SK-N-SH (cell line): ENCODE measurements at places on chromosomes 1 and 21. TPM values are rescaled to one million over a fixed set of nuclear protein-coding genes. Genes with fewer than 3 reads are reported as not detected.

DNA sequence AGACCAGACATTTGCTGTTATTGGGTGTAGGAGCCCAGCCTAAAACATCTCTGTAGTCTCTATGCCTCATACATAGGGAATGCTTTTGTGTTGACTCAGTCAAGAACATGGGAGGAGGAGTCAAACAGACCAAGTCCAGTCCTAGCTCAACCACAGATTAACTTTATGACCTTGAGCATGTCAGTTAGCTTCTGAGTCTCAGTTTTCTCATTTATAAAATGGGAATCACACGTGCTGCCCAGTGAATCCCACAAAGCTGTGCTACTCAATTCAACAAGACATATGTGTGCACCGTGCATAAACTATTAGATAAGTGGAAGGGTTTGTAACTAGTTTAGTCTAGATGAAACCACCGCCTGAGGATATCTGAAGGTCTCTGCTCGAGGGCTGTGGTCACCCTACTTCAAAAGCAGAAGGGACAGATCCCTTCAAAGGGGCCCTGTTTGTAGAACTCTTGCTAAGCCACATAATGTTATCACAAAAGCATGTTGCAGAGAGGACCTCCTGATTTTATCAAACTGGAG is 109.5 kb upstream of the NFIA start:
- no peak for DNase-seq

- no peak for DNase-seq
These were observed 52.7 kb upstream of the SLC25A33 start for GRCh38 chr1:9486466-9487140.

Gene S100A7
- polyA plus RNA-seq: not detected in 2 replicates

GRCh38 chr21:44994695-44995342 is 55.0 kb downstream of the SLX9 start:
- no peak for DNase-seq

DNA sequence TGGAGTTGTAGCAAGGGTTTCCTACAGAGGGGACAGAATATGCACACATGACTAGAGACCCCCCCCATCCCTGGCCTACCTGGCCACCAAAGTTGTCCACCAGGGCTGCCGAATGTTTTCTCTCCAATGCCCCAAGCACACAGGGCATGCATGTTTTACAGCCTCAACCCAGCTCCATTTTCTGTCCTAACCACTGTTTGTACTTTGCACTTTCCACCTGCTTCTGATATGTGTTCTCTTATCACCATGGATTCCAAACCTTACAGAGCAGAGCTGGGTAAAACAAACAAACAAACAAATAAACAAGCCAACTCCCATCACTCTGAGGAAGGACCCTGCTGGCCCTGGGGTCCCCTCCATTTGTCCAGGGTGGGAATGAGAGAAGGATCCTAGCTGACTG is 27.3 kb downstream of the CLIC6 start:
- DNase-seq: no peak

Gene TRIM67
- not detected in 2 replicates for polyA plus RNA-seq

GRCh38 chr1:81550753-81551152 is 250.0 kb upstream of the ADGRL2 start:
- no peak for DNase-seq

- DNase-seq: peak; percentile 12
These were observed 5.9 kb upstream of the CTRC start for GRCh38 chr1:15432324-15432723.

- DNase-seq: no peak
These were observed 682.4 kb upstream of the ADAMTS5 start for GRCh38 chr21:27649323-27649722.

GRCh38 chr1:39091845-39092645 is 65.9 kb downstream of the NDUFS5 start:
- peak; percentile 52 for DNase-seq

DNA sequence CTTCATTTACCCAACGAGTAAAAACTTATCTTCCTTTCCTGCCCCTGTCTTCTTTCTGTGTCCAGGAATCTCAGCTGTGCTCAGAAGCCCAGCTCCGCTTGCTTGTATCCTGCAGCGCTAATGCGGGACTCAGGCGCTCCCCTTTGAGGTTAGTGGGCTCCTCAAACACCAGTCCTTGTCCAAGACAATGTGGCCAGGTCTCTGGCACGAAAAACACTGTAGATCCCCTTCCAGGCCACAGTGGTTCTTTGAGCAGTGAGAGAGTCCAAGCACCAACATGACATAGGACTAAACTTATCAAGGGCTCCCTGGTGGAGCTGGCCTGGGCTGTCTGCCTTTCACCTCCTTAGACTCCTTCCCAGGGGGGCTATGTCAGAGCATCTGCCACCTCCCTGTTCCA is 53.7 kb downstream of the PLD5 start:
- DNase-seq: no peak

DNA sequence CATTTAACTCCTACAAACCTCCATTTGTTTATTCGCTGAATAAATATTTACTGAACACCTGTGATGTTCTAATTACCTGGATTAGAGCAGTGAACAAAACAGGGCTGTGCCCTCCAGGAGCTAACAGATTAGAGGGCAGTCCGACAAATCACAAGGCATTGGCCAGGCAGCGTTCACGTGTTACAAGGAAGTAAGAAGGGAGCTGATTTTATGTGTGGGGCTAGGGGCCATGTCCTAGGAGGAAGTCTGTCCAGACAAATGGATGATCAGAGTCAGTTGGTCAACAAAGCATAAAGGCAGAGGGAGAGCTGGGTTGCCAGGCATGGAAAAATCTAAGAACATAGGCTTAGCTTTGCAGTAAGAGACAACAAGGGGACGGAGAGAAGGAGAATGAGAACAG is 57.3 kb upstream of the BACE2 start:
- no peak for DNase-seq

- no peak for DNase-seq
These were observed 13.3 kb downstream of the FCRL1 start for GRCh38 chr1:157806431-157807149.

Gene RUNX3
- not detected in 2 replicates for polyA plus RNA-seq

Gene SPAG17
- polyA plus RNA-seq: not detected in 2 replicates

DNA sequence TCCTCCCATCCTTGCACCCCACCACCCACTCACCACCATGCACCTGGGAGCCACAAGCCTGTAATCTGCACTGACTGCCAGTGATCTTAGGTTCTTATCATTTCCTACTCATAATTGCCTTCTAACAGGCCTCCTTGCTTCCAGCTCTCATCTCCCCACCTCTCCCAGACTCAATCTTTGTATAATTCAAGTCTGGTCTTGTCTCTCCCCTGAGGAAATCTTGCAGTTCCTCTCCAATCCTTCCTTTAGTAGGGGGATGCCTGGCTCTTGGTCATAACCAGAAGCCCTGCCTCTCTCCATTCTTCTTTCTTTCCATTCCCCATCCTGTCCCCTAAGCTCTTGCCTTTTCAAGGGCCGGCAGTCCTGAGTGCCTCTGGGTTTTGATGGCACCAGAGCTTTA is 27.8 kb downstream of the PIGM start:
- DNase-seq: no peak

DNA sequence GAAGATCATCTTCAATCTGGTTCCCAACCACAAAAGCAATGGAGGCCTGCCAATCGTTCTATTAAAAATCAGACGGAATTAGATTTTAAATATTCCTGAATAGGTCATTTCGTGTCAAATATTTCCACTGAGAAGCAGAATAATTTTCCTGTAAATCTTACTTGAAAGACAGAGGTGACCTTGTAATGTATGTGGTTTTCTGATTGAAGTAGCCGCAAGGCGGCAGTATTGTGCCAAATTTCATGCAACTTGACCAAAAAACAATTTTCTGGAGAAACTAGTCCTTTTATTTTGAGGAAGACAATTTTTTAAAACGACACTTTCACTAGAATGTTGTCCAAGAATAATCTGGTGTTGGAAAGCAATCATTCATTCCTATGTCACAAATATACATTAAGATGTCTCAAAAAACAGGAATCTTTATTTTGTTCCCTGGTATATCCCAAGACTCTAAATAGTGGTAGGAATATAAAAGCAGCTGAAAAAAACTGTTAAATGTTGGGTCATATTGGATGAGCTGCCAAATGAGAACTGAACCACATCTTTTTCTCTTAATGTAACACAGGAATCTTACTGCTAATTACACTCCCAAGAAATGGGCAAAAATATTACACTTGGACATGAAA is 33.6 kb downstream of the SPAG17 start:
- peak; percentile 10 for DNase-seq

DNA sequence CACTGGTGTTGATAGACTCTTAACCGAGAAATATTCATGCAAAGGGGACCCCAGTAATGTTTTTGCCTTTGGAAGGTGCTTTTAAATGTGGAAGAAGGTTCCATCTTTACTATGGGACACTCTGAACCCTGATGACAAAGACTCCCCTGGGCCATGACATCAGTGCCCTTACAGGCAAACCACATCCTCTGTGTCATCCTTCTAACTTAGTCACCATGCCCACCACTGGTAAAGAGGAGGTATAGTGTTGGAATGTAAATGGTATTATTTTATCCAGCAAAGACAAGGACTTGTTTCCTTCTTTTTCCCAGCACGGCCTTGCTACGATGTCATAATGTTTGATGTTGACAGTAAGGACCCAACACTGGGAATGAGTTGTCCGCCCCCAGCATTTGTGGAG is 12.6 kb downstream of the METTL13 start:
- DNase-seq: no peak

Gene UBXN10
- not detected in 2 replicates for polyA plus RNA-seq

Gene HTR6
- 0.05 and 0.10 TPM in 2 replicates for polyA plus RNA-seq

DNA sequence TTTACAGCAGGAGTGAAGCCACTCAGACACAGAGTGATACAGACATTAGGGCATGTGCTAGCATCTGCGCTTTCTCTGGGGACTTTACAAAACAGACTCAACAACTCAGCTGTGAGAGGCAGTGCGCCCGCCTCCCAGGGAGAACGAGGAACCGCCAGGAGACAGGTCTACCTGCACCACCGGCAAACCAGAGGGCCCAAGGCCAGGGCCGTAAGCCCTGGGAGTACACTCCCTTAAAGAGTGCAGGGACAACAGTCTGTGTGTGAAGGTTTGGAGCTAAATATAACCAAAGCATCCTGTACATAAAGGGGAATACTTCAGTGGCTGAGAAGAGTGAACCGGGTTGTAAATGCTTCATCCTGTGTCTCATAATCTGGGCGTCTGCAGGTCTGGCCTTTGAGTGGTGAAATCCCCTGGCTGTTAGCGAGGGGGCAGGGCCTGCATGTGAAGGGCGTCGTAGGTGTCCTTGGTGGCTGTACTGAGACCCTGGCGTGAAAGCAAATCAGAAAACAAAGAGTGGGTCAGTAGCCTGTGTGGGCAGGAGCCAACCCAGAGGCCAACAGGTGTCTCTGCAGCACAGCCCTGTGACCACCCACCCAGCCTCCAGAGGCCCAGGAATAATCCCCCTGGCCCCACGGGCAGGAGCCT is 86.9 kb downstream of the CD247 start:
- no peak for DNase-seq

Gene LPAR3
- 0.08 and 0.11 TPM in 2 replicates for polyA plus RNA-seq

DNA sequence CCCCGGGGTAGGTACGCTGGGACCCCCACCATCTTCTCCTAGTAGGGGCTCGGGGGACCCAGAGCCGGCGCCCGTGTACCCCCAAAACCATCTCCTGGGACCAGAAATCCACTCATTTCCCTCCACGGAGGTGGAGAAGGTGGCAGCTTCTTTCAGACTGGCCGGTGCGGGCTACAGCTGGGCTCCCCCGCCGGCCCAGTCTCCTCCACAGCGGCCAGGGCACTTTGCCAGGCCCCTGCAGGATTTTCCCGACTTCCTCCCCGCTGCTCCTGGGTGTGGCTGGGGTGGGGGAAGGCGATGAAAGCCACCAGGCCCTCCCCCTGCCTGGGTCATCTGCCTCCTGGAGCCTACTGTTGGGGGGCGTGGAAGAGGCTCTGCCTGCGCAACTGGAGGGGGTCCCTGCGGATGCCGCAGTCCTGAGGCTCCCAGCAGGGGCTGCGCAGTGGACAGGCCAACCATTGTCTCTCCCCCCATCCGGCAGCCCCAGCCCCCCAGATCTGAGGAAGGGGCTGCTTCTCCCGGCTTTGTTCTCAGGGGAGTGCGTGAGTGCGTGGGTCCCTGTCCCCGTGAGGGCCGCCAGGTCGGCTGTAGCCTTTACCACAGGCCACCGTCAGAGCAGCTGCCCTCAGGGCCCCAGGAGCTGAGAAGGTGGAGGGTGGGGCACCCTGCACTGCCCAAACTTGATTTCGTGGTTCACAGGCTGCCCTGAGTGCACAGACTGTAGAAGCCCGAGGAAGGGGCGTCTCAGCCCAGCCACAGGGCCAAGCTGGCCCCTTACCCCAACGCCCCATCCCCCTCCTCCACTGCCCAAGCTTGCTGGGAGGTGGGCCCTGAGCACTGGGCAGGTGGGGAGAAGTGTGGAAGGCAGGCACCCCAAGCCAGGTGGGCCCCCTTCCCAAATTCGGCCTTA is 1.3 kb downstream of the AGRN start:
- DNase-seq: peak; percentile 75

- no peak for DNase-seq
These were observed 5.4 kb upstream of the SUMO3 start for GRCh38 chr21:44823179-44823660.

- no peak for DNase-seq
These were observed 25.2 kb downstream of the NHLH2 start for GRCh38 chr1:115815694-115816093.

Gene OR2G6
- polyA plus RNA-seq: not detected in 2 replicates

GRCh38 chr21:46356494-46357334 is 32.8 kb downstream of the PCNT start:
- DNase-seq: no peak

DNA sequence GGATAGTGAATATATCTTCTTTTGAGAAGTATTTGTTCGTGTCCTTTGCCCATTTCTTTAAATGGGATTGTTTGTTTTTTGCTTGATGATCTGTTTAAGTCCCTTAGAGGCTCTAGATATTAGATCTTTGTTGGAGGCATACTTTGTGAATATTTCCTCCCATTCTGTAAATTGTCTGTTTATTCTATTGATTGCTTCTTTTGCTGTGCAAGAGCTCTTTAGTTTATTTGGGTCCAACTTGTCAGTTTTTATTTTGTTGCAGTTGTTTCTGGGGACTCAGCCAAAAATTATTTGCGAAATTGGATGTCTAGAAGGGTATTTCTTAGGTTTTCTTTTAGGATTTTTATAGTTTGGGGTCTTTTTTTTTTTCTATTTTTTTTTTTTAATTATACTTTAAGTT is 302.8 kb downstream of the NCAM2 start:
- no peak for DNase-seq

GRCh38 chr1:114737314-114737849 is 20.4 kb downstream of the CSDE1 start:
- DNase-seq: no peak

DNA sequence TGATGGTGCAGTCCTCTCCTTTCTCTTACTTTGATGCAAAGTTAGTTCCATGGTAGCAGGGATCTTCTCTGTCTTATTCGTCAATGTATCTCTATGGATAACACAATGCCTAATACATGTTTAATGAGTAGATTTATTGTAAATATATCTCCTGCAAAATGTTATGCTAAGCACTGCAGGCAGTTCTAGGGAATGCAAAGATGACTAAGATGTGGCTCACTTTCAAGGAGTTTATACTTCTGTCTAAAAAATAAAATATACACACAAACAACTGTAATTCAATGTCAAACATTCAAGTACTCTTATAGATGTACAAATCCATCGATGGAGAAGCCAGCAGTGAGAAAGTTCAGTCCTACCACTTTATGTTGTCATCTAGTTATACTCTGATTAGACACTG is 194.3 kb downstream of the KCTD3 start:
- DNase-seq: no peak

Gene NECTIN4
- polyA plus RNA-seq: 0.59 and 1.9 TPM in 2 replicates

GRCh38 chr1:217244971-217245370 is 385.9 kb downstream of the GPATCH2 start:
- DNase-seq: no peak

- peak; percentile 84 for DNase-seq
These were observed 109.7 kb upstream of the ZBTB40 start for GRCh38 chr1:22341791-22342605.

Gene TRIM45
- polyA plus RNA-seq: 7.4 and 9.7 TPM in 2 replicates

GRCh38 chr1:171740987-171741871 is 636 bp downstream of the VAMP4 start:
- DNase-seq: peak; percentile 55
